KBM-7 (cell line): ENCODE measurements at places on chromosomes 12 and 14.

GRCh38 chr12:85681333-85681732 is 154.9 kb downstream of the RASSF9 start:
- DNase-seq: peak; percentile 3

DNA sequence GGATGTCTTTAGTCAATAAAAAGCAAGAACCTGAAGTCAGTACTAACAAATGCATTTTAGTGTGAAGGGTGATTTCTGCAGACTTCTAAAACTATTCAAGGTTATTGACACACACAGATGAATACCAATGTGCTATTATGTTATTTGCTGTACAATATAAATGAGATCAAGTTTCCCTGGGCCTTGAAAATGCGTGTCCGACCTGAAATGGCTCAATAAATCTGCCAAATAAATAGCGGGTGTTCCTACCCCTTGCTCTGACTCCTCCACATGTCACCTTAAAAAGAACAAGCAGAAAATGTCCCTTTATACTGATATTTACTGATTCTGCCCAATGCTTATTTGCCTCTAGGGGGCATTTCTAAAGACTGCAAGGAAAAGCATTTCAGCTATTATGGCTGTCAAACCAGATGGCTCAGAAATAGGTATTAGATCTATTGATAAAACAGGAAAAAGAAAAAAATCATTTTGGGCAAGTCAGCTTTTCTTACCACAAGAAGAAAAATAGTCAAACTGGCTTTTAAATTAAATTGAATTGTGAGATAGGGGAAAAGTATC is 367.3 kb upstream of the KITLG start:
- no peak for DNase-seq

GRCh38 chr12:79897617-79898016 is 37.3 kb downstream of the PPP1R12A start:
- DNase-seq: no peak

DNA sequence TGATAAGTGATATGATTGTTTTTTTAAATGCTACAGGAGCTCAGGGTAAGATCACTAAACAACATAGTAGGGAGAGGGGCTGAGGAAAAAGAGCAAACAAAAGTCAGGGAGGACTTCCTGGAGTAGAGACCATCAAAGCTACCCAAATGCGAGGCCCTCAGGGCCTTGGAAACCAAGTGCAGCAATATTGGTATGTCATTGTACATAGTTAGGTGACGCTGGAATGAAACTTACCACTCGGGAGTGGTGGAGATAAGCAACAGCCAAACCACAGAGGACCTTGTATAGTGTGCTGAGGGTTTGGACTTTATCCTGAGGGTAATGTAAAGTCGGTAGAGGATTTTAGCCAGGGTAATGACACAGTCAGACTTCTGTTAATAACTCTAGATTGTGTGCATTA is 13.8 kb downstream of the KITLG start:
- DNase-seq: no peak

DNA sequence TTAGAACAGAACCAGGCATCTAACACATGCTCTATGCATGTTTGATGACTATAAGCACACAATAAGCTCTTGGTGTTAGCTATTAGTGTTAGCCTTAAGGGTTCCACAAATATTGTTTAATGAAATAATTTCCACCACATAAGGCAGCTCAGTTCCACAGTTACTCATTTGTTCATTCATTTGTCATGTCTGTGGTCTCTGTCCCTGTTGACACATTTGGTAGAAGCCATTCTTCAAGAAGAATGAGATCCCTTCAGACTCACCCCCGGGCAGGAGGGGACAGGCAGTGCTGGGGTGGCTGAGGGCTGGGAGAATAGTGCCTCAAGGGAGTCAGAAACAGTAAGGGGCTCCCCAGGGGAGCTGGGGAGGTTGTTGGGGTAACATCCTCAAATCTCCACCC is 3.7 kb upstream of the FAIM2 start:
- DNase-seq: no peak

DNA sequence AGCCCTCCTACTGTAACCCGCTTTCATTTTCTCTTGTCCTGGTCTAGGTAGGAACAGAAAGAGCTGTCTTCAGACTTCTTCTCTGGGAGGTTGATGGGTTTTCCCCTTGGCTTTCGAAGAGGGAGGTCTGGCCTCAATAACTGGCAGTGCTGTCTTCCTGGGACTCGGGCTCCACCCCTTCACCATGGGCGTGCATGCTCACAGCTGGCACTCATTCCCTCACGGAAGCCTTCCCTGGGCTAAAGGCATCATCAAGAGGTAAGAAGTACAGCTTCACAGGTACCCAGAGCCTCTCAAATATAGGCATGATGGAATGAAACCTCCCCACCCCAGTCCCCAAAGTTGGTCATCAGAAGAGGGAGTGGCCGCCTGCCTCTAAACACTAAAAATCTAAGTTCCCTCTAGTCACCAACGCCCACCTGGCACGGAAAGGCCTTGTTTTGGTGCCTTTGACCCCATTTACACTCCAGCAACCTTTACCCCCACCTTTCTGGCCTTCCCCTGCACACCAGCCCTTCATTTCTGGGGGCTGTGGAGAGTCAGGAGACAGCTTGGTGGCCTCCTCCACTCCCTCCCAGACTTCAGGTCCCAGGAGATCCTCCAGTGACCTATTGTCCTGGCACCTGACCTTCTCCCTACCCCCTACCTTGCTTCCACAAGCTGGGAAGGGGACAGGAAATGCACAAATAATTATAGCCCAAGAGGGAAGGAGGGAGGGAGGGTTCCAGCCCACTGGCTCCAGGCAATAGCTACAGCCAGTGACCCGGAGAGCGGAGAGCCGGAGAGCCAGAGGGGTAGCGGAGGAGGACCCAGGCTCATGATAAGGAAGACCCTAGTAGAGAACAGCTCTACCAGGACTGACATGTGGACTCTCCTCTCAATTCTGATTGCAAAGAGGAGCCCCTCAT is 2.8 kb downstream of the RAPGEF3 start:
- no peak for DNase-seq

DNA sequence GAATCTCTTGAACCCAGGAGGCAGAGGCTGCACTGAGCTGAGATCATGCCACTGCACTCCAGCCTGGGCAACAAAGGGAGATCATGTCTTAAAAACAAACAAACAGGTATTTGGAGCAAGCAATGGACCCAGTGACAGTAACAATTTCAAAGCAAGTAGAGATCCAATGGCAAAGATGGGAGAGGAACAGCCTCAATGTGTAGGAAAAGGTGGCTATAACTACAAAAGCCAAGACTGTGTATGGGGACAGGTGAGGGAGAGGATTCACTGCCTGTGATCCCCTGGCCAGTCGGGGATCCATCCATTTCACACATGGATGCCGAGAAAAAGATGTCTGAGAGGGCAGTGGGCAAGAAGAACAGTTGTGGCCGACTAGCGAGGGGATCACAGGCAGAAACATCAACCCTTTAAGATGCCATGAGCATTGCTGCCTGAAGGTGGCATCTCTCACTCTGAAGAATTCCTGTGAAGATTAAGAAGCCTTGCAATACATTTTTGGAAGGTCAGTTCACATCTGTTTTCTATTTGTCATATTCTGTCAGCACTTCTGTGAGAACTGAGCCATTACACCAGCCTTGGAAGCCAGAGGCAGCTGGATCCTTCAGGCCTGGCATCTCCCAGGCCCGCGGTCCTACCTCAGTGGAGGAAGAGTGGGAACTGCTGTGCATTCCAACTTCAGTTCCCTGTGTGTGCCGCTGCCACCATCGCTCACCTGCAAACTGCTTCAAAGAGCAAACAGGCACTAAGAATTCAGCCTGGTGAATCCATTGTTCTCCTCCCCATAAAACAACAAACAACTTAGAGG is 54.5 kb upstream of the FRS2 start:
- DNase-seq: peak; percentile 46

DNA sequence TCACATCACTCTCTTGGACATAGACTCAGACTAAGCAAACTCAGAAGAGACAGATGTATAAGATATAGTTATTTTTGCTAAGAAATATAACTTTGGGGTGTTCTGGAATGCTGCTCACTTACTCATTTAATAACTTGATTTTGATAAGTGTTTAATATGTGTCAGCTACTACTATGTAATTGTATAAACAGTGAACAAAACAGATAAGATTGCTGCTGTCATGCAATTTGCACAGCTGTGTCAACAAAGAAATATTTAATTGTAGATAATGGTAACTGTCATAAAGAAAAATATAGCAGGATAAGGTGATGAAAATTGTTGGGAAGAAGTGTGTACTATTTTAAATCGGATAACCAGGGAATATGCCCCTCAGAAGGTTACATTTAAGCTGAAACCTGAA is 84.1 kb upstream of the ZDHHC17 start:
- no peak for DNase-seq

DNA sequence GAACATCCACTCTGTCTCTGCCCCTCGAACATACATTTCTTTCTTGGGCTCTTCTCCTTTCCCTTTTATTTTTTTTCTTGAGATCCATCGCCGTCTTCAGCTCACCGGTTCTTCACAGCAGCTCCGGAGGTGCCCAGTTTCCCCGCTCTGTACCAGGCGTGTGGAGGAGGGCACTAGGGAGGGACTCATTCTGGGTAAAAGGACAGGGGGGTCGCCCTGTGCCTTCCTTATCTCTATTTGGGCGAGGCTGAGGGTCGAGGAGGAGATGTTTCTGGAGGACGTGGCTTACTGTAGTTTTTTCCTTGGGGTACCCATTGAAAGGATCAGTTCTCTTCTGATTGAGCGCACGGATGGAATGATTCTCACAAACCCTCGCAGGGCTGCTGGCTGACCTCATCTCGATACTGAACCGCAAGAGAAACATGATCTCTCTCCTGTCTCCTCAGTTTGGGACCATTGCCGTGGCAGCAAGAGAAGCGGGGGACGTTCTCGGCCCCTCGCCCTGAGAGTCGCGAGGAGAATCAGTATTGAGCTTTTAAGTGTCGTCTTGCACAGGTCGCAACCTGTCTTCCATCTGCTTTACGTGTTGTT is 386 bp downstream of the LIN52 start:
- DNase-seq: peak; percentile 50

- no peak for DNase-seq
Observed at GRCh38 chr14:68583548-68584280, 209.2 kb downstream of the ZFP36L1 start.

- no peak for DNase-seq
Observed at GRCh38 chr12:109523504-109523903, 46.1 kb downstream of the UBE3B start.

GRCh38 chr14:103122947-103123633 is at the start of gene TNFAIP2:
Gene TNFAIP2 (plus strand): TSS chr14:103123461. CDS start chr14:103126458, 2,997 bp downstream.
- peak; percentile 29 for DNase-seq

GRCh38 chr12:26455936-26456574 is 260.7 kb downstream of the SSPN start:
- peak; percentile 25 for DNase-seq

DNA sequence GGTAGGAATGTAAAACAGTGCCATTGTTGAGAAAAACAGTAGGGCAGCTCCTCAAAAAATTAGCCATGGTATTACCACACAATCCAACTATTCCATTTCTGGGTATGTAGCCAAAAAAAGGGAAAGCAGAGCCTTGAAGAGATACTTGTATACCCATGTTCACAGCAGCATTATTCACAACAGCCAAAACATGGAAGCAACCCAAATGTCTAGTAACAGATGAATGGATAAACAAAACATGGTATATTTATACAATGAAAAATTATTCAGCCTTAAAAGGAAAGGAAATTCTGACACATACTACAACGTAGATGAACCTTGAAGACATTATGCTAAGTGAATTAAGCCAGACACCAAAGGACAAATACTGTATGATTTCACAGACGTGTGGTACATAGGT is 67.6 kb upstream of the GNG2 start:
- no peak for DNase-seq

DNA sequence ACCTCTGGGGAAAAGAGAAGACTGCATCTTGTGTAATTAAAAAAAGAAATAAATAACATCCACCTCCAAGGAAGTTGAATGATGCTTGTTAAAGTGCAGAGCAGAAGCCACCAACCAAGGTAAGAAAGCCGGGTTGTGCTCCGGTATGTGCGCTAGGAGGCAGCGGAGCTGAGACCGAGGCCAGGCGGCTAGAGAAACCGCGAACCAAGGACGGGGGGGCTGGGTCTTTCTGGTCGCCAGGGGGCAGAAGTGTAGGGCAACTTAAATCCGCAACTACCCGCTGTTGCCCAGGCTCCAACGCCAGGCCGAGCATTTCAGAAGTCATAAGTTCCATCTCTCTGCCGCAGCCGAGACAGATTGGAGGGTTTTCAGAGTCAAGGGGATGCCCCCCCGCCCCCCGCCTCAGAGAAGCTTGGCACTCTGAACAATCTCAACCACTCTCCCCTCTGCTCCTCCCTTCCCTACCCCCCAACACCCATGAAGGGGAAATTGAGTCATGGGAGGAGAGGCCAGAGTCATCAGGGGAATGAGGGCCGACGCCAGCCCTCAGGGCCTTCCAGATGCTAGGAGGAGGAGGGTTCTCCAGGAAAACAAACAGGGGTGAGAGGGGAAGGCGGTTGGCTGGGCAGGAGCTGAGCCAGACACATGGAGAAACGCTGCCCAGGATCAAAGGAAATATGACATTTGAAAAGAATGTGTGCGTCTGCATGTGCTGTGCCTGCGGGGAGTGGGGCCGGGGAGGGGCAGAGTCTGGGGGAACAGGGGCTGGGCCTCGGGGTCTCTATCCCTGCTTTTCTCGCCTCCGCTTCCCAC is 2.2 kb upstream of the NFATC4 start:
- peak; percentile 96 for DNase-seq

- no peak for DNase-seq
Observed at GRCh38 chr12:108670066-108670631, 36.5 kb upstream of the SELPLG start.

GRCh38 chr12:132444283-132444682 is 45.7 kb upstream of the FBRSL1 start:
- DNase-seq: no peak

DNA sequence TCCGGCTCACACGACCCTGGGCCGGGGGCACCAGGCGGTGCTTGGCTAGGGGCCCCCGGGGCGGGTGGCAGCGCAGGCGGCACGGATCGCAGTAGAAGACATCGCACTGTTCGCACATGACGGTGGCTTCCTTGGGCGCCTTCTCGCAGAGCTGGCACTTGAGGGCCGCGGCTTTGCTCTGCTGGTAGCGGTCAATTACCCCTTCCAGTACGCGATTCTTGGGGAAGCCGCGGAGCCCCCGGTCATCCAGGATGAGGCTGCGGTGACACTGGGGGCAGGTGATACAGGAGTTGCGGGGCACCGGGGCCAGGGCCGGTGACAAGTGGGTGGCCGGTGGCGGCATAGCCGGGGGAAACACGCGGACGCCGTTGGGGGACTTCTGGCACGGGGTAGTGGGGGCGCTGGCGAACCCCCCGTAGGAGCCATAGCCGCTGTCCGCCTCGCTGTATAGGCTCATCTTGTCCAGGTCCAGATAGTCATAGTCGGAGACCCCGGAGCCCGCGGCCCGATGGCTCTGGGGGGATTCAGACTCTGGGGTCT is 553 bp downstream of the TRIM9 start:
- DNase-seq: no peak

DNA sequence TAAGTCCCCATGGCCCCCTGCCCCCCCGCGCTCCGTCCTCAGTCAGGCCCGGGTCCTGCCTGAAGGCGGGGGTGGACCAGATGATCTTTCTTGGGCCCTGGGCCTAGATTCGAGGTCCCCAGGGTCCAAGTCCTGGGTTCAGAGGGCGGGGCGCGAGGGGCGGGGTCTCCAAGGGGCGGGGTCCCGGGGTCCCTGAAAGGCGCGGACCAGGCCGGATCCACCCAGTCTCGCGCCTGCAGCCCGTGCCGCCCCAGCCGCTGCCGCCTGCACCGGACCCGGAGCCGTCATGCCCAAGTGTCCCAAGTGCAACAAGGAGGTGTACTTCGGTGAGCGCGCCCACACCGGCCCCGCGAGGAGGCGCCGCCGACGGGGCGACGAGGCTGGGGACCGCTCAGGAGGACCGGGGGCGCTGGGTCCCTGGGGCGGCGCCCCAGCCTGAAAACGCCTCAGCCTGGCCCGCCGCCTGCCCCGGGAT is 325 bp downstream of the CRIP1 start:
- no peak for DNase-seq

GRCh38 chr12:70186436-70186835 is 56.8 kb upstream of the CNOT2 start:
- DNase-seq: no peak

GRCh38 chr12:49227713-49228112 is 37.2 kb upstream of the TUBA1C start:
- DNase-seq: no peak
